Stimulated activated CD8-positive, alpha-beta memory T cell treated with anti-CD3 and anti-CD28 coated beads, Interleukin-2, amount 100 ng/mL, for 1 hour (primary cell): ENCODE measurements at places on chromosomes 7 and 10.

- DNase-seq: no peak
Observed at GRCh38 chr7:140656548-140657515, 15.9 kb upstream of the ADCK2 start.

DNA sequence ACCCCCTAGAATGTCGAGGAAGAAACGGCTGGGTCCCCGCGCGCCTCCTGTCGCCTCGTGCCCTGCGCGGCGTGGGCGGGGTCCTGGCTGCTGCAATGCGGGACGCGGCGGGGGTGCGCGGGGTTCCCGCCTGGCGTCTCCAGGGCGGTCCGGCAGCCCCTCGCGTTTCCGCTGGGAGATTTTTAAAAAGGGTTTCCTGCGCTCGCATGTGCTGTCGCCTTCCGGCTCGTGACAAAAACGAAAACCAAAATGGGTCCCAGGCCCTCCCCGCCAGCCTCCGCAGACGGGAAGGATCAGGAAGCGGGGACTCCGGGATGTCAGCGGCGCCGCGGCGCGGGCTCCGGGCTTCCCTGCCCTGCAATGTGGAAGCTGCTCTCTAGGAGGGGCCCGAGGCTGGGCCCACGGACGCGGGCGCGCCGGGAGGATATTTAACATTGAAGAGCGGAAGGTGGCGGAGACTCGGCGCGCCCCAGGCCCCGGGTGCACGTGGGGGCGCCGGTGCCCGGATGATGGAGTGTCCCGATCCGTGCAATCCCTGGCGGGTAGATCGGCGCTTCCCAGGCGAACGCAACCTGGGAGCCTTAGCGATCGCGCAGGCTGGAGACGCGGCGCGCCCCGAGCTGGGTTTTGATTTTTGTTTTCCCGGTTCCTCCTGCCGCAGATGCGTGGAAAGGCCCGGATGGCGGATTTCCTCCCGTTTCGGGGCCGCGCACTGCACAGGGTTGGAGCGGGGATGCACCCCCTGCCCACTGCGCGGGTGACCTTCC, 1.0 kb downstream of the PFKP start:
- DNase-seq: peak; percentile 25

DNA sequence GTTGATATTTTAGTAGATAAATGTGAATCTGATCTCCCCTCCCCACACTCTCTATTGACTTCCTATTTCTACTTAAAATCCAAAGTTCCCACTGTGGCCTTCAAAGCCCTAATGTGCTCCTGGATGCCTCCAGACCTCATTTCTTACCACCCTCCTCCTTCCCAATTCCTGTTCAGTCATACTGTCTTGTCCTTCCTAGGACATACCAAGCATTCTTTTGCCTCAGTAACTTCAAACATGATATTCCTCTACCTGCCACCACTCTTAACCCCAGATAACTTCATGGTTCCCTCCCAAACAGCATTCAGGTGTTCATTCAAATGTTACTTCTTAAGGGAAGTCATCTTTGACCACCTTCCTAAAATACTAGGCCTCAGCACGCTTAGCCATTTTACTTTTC, 34.2 kb upstream of the FAM221A start:
- no peak for DNase-seq

- DNase-seq: no peak
Observed at GRCh38 chr10:62002753-62003152, 101.3 kb downstream of the ARID5B start.

GRCh38 chr10:127790066-127790624, 53.2 kb downstream of the FOXI2 start:
- DNase-seq: no peak

- no peak for DNase-seq
Observed at GRCh38 chr7:140506788-140507464, 27.6 kb upstream of the MKRN1 start.

- DNase-seq: no peak
Observed at GRCh38 chr7:116509982-116510579, 10.5 kb downstream of the CAV2 start.

DNA sequence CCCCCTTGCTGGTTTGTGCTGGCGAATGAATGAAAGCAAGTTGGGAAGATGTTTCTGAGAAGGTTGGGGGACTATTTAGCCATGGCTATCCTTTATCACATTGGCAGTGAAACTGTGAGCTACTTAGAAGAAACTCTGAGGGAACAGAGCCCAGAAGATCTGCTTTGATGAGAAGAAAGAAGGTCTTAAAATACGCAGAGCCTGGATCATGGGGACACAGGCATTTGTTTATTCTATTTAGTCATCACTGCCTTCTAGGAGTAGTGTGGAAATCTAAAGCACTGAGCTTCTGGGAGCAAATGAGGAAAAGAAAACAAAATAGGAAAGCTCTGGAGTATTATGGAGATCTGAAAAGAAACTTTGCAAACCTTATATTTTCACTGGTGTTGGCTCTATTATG, 28.5 kb downstream of the CPED1 start:
- DNase-seq: no peak

GRCh38 chr7:99243751-99244337, 28.8 kb upstream of the MYH16 start:
- DNase-seq: no peak
